Bladder microvascular endothelial cell (primary cell): ENCODE measurements at places on chromosomes 5 and 9. TPM values are rescaled to one million over a fixed set of nuclear protein-coding genes. Genes with fewer than 3 reads are reported as not detected.

The ZNF79 gene
- total RNA-seq, result 11.7 and 16.0 TPM in 2 replicates

The LCN12 gene
- total RNA-seq, result 0.19 TPM in 1 of 2 replicates, not detected in the other

The TOPORS gene
- total RNA-seq, result 24.0 and 43.7 TPM in 2 replicates

The C7 gene
- total RNA-seq, result under 0.01 and 0.06 TPM in 2 replicates

The AJM1 gene
- total RNA-seq, result 0.65 and 1.4 TPM in 2 replicates

The ZDHHC11 gene
- 0.32 and 2.1 TPM in 2 replicates for total RNA-seq

The CCDC171 gene
- 0.69 and 1.1 TPM in 2 replicates for total RNA-seq

The CCL21 gene
- total RNA-seq, result 0.76 TPM in 1 of 2 replicates, not detected in the other

The TTC16 gene
- not detected in 2 replicates for total RNA-seq

The PCDHA4 gene
- total RNA-seq, result under 0.01 and 0.19 TPM in 2 replicates

The MSX2 gene
- total RNA-seq, result 0.06 TPM in 1 of 2 replicates, not detected in the other

The MAMDC4 gene
- 0.97 and 6.2 TPM in 2 replicates for total RNA-seq

The MLLT3 gene
- total RNA-seq, result 8.1 and 9.6 TPM in 2 replicates

The CRHBP gene
- total RNA-seq, result 0.49 and 0.88 TPM in 2 replicates

The ASS1 gene
- total RNA-seq, result 6.5 and 42.4 TPM in 2 replicates

The FGFR4 gene
- total RNA-seq, result 1.3 and 3.6 TPM in 2 replicates

The OSMR gene
- total RNA-seq, result 9.7 and 21.2 TPM in 2 replicates

The C5orf58 gene
- total RNA-seq, result not detected in 2 replicates

The CHSY3 gene
- 2.6 and 6.5 TPM in 2 replicates for total RNA-seq

The TNPO1 gene
- total RNA-seq, result 296 and 782 TPM in 2 replicates

The PCDHB14 gene
- total RNA-seq, result 0.49 and 1.8 TPM in 2 replicates

The SMIM32 gene
- not detected in 2 replicates for total RNA-seq

The RORB gene
- under 0.01 TPM in 2 replicates for total RNA-seq

The BSPRY gene
- not detected in 2 replicates for total RNA-seq

The DNLZ gene
- 9.8 and 12.6 TPM in 2 replicates for total RNA-seq

The DMGDH gene
- total RNA-seq, result 0.50 TPM in 1 of 2 replicates, not detected in the other

The NUTM2F gene
- total RNA-seq, result not detected in 2 replicates

The IL7R gene
- 0.97 and 1.9 TPM in 2 replicates for total RNA-seq

The GFRA3 gene
- not detected in 2 replicates for total RNA-seq

The CCDC183 gene
- total RNA-seq, result 0.81 and 1.1 TPM in 2 replicates

The MAMDC2 gene
- total RNA-seq, result 6.2 and 31.2 TPM in 2 replicates

The SVEP1 gene
- under 0.01 and 1.4 TPM in 2 replicates for total RNA-seq

The DCTN3 gene
- total RNA-seq, result 67.2 and 74.1 TPM in 2 replicates

The CD72 gene
- 0.13 TPM in 1 of 2 replicates, not detected in the other for total RNA-seq

The MYOZ3 gene
- 0.16 and 0.88 TPM in 2 replicates for total RNA-seq

The RGS7BP gene
- 0.65 and 2.8 TPM in 2 replicates for total RNA-seq

The N4BP3 gene
- 32.2 and 35.4 TPM in 2 replicates for total RNA-seq

The AGXT2 gene
- not detected in 2 replicates for total RNA-seq

The TICAM2 gene
- 0.63 and 0.65 TPM in 2 replicates for total RNA-seq

The WDR31 gene
- total RNA-seq, result 0.49 and 0.63 TPM in 2 replicates

The SLC6A19 gene
- not detected in 2 replicates for total RNA-seq

The KCNIP1 gene
- total RNA-seq, result 0.32 and 24.7 TPM in 2 replicates

The LCN9 gene
- total RNA-seq, result not detected in 2 replicates

The TEX48 gene
- not detected in 2 replicates for total RNA-seq

The SLC34A3 gene
- total RNA-seq, result not detected in 2 replicates

The STPG3 gene
- not detected in 2 replicates for total RNA-seq

The MOB3B gene
- under 0.01 and 2.0 TPM in 2 replicates for total RNA-seq

The PTPRD gene
- 0.32 and 2.0 TPM in 2 replicates for total RNA-seq

The FRMPD1 gene
- total RNA-seq, result not detected in 2 replicates

The SPINK13 gene
- not detected in 2 replicates for total RNA-seq
